ENCODE measurements at places on chromosomes 7 and 10. TPM values are rescaled to one million over a fixed set of nuclear protein-coding genes. Genes with fewer than 3 reads are reported as not detected.

DNA sequence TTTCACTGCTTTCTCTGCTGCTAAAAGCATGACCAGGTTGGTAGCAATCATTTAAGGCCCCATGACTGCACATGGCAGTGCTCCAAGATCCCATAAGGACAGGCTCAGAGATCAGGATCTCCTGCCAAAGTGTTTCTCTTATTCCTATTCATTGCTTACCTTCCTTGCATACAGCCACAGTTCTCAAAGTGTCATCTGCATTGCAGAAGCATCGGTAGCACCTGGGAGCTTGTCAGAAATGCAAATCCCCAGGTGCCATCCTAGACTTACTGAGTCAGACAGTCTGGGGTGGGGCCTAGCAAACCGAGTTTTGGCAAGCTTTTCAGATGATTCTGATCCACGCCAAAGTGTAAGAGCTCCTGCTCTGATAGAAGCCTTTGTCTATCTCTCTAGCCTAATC is 489.0 kb upstream of the AUTS2 start:
- DNase-seq, result no peak

- DNase-seq, result peak; percentile 95
These were observed 172.6 kb upstream of the TNRC18 start for GRCh38 chr7:5596046-5596895.

DNA sequence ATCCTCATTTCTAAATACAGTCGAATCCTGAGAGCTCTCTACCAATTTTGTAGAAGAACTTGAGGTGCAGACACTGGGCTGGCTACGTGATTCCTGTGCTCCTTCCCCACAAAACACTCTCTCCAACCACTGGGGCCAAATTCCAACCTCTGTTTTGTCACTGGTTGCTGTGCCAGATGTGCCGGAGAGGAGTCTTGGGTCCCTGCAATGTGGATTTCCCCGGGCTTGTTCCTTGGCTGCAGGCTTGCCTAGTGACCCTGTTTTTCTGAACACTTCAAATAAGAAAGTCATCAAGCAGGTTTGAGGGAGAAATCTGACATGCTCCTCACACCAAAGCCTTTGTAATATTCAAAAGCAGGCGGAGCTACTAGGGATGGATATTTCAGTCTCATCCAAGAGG is 44.4 kb upstream of the AGBL3 start:
- no peak for DNase-seq

DNA sequence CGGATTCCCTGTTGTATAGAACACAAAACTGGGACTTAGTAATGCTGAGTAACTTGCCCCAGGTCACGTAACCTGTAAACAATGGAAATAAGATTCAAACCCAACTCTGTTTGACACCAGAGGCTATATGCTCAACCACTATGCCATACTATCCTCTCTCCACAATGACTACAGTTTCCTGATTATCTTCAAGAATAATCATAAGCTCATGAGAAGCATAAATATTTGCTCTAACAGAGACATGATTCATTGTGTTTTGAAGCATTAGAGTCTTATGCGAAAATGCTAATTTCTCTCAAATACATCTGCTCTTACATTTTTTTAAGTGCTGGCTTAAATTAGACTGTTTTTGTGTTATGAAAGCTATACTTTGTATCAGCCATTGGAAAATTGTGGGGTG is 241.3 kb downstream of the LHFPL3 start:
- DNase-seq, result no peak

- DNase-seq, result no peak
These were observed 98.9 kb downstream of the NEURL1 start for GRCh38 chr10:103592186-103593021.

GRCh38 chr10:44742248-44742647 is 168.9 kb upstream of the TMEM72 start:
- DNase-seq, result no peak

DNA sequence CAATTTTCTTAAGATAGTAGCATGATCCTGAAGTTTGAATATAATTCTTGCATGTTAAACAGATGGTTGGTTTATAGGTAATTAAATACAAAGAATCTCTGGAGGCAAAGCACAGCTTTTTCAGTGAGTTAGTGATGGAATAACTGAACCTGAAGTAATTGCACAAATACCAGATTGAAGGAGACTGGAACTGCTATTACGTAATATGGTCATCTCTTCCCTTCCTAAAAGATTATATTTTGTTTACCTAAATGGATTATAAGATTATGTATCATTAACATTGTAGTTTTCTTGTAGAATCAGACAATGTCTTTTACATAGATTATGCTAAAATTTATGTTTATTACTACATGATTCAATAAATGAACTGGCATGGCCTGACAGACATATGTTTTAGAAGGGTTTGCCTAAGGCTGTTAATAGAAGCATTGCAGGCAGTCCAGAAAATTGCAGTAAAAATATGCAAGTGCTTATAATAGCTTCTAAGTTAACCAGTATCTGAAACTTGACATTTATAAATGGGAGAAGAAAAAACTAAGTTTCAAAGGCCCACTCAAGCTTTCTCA is 35.8 kb upstream of the GPR37 start:
- DNase-seq, result no peak

- DNase-seq, result no peak
These were observed 414.0 kb upstream of the MKI67 start for GRCh38 chr10:128540128-128540762.

Gene YAE1
- 14.6 TPM for total RNA-seq

Measured in aorta (tissue), 5 donors.